ENCODE measurements at places on chromosomes 7 and 10. TPM values are rescaled to one million over a fixed set of nuclear protein-coding genes. Genes with fewer than 3 reads are reported as not detected.

DNA sequence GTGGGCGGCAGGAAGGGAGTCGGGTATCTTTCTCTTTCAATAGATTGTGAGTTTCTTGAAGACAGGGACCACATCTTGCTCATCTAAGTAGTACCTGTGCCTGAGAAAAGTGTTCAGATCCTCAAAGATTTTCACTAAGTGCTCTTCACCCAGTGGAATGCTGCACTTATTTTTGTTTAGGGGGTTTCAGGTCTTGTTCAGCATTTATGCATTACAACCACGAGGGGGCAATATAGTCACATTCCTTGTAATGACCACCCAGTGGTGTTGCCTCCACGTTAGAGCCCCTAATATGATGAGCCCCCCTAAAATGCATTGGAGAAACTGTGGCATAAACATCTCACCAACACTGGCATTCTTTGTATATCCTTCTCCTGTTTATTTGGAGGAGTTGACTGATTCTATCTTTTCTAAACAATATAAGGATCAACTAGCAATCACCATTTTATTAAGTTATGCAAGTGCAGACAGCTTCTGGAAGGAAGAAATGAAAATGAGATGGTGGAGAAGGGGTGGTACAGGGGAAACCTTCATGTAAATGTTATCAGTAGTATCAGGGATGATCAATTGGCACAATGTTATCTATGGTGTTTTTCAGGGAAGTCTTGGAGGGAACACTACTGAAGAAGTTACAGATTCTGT, 3.1 kb upstream of the PAPSS2 start:
- DNase-seq = no peak

The FGFBP3 gene
- total RNA-seq = 0.10 TPM

GRCh38 chr10:36110097-36110496, 468.0 kb upstream of the FZD8 start:
- no peak for DNase-seq

DNA sequence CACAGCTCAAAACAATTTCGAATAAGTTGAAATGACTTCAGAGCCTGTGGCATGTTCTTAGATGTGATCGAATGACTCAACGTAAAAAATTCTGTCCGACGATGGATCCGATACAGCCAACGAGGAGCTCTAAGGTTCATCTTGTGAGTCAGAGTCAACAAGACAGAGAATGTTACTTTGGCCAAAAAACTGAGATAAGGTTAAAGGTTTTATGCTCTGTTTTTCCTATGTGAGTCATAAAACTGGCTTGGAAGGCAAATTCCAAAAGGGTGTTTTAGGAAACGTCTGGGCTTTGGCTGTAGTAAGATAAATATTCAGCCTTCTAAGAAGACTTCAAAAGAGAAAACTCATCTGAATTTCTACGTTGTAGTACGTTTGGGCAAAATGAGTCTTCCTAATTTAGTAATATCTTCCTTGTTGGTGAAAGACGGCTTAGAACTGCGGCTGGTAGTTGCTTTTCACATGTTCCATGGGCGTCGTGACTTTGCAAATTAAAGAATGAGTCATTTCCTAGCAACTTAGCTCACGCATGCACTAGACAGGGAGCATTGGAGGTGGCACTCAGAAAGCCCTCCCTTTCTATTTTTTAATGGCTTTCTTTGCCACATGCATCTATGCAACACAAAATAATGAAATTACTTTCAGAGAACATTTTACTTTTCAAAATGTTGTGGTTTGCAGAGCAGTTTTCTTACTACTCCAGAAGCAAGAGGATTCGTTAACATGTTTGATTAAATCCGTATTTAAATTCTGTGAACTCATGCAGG, 28.2 kb downstream of the PFKP start:
- no peak for DNase-seq

The DOCK1 gene
- 14.5 TPM for total RNA-seq

The GNAT3 gene
- not detected for total RNA-seq

The UBE2H gene
- total RNA-seq = 31.6 TPM

The CDNF gene
- total RNA-seq = 3.7 TPM

GRCh38 chr10:29229258-29229705, 59.6 kb upstream of the LYZL1 start:
- DNase-seq = no peak

GRCh38 chr7:142881586-142882337, 3.8 kb downstream of the TRPV6 start:
- DNase-seq = no peak

The CACNA2D1 gene
- 3.3 TPM for total RNA-seq

- no peak for DNase-seq
Observed at GRCh38 chr7:36978461-36978860, 254.2 kb upstream of the AOAH start.

The FAM25G gene
- not detected for total RNA-seq

GRCh38 chr7:85205754-85206153, 18.9 kb upstream of the SEMA3D start:
- DNase-seq = no peak

GRCh38 chr10:59325116-59325515, 37.2 kb downstream of the FAM13C start:
- no peak for DNase-seq

GRCh38 chr10:98474628-98475027, 27.9 kb upstream of the HPS1 start:
- no peak for DNase-seq

DNA sequence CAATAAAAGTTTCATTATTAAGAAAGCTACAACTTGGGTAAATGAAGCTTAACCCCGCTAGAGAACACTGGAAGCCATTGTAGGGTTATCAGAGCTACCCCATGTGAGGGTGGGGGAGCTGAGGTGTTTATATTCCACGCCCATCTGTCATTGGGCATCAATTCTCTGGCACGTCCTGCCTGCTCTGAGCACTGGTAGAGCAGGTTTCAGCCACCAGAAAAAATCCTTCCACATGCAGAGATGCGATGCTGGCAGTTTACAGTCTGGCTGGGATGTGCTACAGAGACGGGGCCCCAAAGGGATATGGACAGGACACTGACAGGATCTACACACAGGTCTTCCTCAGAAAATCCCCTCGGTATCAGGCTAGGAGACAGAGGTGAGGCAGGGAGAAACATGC, 15.9 kb upstream of the RAPGEF5 start:
- no peak for DNase-seq

DNA sequence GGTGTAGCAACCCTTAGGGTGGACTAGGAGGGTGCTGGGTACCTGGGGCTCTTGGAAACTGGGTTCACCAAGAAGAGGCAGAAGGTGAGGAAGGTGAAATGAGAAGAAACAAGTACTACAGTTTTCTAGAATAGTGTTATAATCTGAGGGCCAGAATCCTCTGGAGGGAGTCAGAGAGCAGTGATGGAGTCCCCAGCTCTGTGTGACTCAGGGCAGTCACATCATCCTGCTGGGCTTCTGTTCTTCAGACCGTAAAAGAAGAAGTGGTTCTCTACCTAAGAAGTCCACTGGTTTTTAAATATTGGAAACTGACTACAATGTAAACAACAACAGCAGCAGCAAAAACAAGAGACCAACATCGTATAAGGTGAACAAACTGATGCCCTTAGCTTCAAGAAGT, 197.3 kb downstream of the PRPF18 start:
- no peak for DNase-seq

DNA sequence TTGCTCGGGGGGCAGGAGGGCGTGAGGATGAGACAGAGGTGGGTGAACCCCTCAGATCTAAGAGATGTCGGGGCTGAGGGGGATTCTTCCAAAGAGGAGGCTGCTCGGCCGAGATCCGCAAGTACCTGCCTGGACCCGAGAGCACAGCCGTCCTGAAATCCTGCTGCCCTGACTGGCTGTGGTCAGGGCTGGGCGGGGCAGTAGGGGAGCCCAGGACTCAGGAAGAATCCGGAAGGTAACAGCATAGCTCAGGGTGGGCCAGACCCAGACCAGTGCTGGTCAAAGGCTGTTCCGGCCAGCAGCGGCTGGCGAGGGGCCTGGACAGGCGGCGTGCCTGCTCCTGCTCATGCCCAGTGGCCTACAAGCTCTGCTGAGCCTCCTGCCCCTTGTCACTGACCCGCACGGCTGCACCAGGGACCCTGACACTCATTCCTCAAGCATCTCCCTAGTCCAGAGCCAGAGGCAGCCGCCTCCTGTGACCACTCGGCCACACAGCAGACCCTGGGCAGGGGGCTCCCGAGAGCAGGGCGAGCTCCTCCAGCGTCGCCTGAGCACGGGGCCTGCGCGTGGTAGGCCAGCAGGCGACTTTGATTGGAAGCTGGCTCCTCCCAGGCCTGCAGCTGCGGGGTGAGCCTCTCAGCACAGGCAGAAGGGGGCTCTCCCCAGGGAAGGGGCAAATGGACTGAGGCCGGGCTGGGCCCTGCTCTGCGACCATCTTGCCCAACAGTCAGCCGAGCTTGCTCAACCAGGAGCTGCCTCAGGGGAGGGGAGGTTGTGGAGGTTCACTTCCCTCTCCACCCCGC, 3.1 kb upstream of the ADAP1 start:
- DNase-seq = peak; percentile 75

GRCh38 chr10:93464776-93465388, 17.3 kb downstream of the MYOF start:
- no peak for DNase-seq

The MPP7 gene
- total RNA-seq = 1.9 TPM

DNA sequence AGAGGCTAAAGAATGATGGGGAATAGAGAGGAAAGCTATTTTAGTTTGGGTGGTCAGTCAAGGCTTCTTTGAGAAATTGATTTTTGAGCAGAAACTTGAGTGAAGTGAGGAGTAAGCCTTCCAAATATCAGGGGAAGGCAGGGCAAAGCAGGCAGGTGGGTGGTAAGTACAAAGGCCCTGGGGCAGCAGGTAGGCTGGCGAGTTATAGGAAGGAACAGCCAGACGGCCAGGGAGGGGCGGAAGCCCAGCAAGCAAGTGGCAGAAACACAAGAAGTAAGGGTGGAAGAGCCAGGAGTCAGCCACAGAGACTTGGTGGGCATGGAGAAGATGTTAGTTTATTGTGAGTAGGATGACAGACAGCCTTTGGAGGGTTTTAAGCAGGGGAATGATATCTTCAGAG, 34.9 kb downstream of the VWA2 start:
- DNase-seq = no peak

The GTPBP4 gene
- 14.7 TPM for total RNA-seq

- DNase-seq = no peak
Observed at GRCh38 chr7:112946350-112946749, 140.3 kb downstream of the GPR85 start.

The NACAD gene
- 0.12 TPM for total RNA-seq

GRCh38 chr10:122343936-122344335, 30.6 kb upstream of the PLEKHA1 start:
- no peak for DNase-seq

The MUC12 gene
- total RNA-seq = not detected

The BMI1 gene
- total RNA-seq = 28.9 TPM

DNA sequence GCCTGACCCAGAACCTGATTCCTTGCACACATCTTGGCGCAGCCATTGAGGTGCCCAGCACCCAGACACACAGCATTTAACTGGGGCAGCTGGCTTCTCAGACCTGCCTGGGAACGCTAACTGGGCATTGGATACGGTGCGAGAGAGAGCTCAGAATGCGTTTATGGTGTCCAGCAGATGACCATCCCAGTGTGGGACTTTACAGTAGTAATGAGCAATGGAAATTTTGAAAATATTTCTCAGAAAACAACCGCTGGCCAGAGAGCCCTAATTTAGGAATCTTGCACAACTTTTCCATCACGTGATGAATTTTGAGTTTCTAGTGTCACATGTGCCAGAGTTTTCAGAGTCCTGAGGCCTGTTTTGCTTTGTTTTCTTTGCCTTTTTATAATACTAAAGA, 78.2 kb upstream of the SEC61G start:
- no peak for DNase-seq

DNA sequence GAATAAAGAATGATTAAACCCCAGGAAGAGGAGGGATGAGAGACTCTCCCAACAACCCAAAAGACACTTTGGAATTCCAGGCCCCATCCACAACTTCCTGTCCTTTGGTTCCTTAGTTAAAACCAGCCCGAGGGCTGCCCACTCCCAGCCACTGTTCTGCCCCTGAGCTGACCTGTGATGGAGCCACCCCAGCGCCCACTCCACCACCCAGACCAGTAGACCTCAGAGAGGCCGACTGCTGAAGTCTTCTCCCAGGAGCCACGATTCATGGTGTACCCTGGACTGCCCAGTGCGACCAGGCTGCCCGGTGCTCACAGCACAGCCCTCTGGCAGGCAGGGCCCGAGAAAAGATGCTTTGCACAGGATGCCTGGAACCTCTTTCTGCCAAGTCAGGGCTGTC, 6.7 kb downstream of the VSTM4 start:
- no peak for DNase-seq

DNA sequence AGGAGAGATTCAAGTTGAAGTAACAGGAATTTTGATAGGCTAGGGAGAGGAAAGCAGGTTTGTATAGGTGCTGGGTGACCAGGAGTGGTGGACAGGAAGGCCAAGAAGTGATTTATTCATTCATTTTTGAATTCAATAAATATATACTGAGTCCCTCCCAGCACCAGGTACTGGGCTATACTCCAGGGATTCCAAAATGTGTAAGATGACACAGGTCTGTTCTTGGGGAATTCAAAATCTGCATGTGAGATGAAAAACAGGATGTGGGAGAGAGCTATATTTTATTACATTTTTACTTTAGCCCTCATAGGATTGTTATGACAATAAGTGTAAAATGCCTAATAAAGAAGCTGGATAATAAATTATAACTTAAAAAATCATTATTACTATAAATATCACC, 134.9 kb downstream of the ANK3 start:
- DNase-seq = no peak

The CCDC6 gene
- 16.0 TPM for total RNA-seq

- peak; percentile 52 for DNase-seq
Observed at GRCh38 chr10:52644373-52645186, 128.0 kb downstream of the MBL2 start.

DNA sequence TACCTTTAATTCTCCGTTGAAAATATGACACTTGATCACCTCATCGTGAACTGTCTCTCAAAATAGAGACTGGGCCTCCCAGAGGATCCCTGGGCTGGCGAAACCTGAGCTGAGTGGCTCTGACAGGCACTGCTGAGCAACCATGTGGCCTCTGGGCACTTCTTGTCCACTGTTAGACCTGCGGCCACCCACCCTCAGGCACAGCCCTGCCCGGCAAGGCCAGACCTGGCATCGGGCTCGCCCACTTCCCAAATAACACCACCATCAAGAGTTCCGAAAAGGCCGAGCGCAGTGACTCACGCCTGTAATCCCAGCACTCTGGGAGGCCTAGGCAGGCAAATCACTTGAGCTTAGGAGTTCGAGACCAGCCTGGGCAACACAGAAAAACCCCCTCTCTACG, 82.5 kb downstream of the COBL start:
- DNase-seq = no peak

- no peak for DNase-seq
Observed at GRCh38 chr7:93920496-93921182, 896 bp upstream of the GNG11 start.

The DLX5 gene
- not detected for total RNA-seq

Measured in right lobe of liver (tissue), 6 donors.